Epithelial cell of prostate (primary cell): ENCODE measurements at places on chromosomes 5 and 9.

DNA sequence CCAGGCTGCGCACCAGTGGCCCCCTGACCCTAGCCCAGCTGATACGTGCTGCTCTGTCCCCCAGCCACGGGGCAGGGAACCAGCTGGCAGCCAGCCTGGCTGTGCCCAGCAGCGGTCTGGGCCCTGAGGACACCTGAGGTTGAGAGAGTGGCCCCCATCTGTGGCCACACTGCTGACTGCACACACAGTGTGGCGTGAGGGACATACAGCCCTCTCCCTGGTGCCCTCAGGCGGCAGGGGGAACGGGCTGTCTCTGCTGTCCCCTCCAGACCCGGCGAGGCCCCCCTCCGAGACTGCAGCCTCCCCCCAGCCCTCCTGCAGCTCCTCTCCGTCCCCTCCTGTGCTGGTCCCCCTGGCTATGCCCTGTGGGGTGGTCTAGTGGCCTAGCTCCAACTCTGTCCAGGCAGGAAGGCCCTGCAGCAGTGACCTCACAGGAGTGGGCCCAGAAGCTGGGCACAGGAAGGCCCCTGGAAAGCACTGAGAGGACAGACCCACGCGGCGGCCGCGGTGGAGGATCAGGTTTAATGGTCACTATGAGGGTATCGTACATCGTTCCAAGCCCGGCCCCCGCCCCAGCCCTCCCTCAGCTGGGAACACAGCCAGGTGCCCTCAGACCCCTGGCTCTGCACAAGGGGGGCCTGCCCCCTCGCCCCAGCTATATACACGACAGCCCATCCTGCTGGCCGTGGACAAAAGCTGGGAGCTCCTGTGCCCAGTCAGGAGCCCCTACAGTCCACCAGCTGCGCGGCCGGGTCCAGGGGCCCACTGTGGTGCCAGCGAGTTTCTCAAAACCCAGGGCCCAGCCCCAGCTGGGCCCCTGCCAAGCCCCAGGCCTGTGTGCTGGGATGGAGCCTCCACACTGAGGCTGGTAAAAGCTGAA lies 6.8 kb upstream of the ENTPD8 start:
- no peak for DNase-seq

- DNase-seq = no peak
These were observed 57.2 kb downstream of the RAB14 start for GRCh38 chr9:121144482-121144881.

DNA sequence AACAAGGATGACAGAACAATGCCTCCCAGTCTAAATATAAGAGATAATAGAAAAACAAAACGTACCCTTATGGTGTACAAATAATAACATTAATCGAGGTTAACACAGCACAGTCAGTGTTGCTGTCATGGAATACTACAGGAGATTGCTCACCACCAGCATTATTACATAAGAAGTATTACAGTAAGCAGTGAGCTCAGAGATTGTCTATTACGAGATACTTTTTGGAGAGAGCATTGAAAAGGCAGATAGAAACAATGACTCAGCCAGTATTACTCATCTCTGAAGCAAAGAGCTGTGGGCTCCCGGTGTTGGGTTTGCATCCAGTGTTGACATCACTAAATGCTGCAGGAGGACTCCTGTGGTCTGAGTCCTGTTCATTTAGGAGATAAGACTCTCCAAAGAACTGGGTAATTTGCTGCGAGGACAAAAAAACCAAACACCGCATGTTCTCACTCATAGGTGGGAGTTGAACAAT lies 191.9 kb upstream of the SEMA6A start:
- DNase-seq = peak; percentile 72

- DNase-seq = no peak
These were observed 57.3 kb downstream of the CMYA5 start for GRCh38 chr5:79746642-79747569.

GRCh38 chr9:93536167-93536566 lies 40.2 kb upstream of the PHF2 start:
- DNase-seq = no peak

DNA sequence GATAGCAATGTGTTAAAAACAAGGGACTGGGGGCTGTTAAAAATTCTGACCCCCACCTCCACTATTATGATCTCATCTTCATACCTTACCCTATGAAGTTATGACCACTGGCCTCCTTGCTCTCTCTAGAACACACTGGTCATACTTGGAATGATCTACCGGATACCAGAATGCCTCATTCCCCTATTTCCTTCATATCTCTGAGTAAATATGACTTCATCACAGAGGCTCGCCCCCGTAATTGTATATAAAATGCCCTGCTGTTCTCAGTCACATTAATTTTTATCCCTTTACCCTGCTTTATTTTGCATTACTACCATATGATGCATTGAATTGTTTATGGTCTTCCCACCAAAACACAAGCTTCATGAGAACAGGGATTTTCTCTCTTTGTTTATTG lies 29.2 kb downstream of the IZUMO3 start:
- DNase-seq = no peak

GRCh38 chr9:135810806-135811575 lies 96.4 kb downstream of the CAMSAP1 start:
- DNase-seq = no peak

DNA sequence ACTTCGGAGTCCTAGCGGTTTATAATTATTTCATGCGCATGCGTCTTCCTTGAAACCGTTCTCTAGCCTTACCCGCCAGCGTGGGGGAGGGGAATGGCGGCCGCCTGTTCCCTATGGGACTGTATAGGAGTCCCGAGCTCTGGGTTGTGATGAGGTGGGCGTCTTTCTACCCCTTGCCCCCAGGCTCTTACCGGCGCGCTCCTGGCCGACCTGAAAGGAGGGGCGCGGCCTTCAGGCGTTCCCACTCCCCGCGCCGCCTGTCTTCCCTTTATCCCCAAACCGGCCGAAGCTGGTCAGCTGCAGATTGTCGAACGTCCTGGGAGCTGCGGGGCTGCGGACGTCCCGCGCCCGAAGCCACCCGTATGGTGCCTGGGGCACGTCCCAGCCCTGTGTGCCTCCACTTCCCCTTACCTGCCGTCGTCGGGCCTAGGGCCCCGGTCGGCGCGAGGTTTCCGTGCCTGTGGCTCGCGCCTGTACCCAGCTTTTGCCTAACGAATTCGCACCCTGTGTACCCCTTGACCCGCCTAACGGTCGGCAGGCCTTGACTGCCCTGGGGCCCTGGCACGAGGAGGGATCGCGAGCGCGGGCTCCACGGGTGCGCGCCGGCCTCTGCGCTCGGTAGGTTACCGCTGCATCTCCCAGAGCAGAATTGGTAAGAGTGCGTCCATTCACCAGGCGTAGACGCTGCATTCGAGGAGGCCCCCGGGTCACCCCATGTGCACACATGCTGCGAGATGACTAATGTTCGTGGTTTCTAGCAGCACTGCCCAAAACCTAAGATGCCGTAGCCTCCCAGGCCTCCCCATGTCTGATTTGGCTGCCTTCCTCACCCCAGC lies 653 bp upstream of the HNRNPH1 start:
- DNase-seq = peak; percentile 27

GRCh38 chr9:136764301-136764891 lies at the start of gene LCN15:
LCN15 (minus strand) TSS chr9:136764518; CDS start chr9:136764488, 30 bp downstream.
- DNase-seq = no peak

DNA sequence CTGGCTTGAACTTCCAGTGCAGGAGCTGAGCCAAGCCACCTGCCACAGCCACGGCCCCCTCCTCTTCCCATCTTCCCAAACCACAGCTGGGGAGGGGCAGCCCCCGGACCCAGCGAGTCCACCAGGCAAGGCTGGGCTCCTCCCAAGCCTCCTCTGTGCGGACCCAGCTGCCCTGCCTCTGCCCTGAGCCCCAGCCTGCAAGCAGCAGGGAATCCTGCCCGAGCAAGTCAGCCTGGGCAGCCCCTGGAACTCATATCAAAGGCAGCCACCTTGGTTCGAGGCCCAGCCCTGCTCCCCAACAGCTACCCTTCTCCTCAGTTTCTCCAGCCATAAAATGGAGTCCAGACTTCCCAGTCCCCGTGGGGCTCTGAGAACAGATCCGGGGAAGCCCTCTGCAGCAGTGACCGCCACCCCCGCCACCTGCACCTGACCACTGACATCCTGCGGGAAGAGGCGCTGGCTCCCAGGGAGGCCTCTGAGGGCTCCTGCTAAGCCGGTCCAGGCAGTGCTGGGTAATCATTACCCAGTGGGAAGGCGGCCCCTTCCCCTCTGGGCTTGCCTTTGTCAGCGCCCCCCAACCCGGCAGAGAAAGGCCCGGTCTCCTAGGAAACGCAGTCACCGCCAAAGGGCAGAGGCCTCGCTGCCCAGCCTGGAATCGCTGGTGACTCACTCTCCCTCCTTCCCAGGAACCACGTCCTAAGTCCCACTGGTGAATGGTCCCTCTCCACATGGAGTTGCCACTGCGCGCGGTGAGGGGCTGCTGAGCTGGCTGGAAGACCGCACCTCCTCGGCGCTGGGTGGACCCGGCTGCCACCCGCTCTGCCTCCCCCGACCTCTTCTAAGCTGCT lies 1.5 kb downstream of the VAV2 start:
- DNase-seq = no peak

GRCh38 chr5:164020116-164020515 lies 514.7 kb downstream of the MAT2B start:
- no peak for DNase-seq

DNA sequence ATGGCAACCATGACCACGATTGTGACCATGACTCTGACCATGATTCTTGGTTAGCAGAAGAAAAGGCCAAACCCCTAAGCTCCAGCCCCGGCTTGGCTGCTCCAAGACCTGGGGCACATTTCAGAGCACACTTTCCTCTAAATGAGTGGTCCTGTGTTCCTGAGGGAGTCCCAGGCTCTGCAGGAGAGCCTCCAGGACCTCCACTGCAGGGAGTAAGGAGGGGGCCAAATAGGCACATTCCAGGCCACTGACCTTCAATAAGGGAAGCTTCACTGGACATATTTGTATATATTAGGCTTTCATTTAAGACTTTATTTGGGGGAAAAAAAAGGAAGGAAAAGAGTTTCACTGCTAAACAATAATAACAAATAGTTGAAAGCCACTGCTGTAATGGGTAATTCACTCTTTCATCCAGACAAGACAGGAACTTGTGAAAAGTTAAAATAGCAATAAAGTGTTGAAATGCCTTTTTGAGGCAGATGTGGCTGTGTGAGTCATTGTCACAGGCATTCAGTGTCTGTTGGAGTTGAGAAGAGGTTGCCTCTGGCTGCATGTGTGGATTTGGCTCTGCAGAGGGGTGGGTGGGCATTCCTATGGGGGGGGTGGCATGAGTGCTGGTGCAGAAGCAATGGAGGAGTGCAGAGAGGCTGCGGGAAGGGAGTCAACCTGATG lies 63.9 kb upstream of the TGFBR1 start:
- DNase-seq = no peak

DNA sequence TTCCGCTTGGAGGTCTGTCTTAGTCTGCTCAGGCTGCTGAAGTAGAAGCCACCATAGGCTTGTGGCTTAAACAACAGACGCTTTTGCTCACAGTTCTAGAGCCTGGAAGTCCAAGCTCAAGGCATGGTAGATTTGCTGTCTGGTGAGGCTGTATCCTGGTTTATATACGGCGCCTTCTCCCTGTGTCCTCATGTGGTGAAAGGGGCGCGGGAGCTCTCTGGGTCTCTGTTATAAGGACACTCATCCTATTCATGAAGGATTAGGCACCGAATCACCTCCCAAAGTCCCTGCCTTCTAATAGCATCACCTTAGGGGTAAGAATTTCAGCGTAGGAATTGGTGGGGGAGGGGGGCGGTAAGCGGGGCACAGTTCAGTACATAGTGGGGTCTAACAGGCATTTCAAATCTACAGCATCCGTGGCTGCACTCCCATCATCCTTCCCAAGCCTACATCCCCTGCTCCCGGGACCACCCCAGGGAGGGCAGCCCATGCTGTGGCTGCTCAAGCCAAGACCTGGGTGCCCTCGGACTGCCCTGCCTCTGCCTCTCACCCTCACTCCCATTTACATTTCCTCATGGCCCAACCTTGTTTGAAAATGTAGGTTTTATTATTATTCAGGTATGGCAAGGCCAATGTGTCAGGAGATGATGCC lies 15.1 kb upstream of the LPCAT1 start:
- DNase-seq = no peak

GRCh38 chr9:14219850-14220249 lies 94.1 kb downstream of the NFIB start:
- DNase-seq = no peak

- DNase-seq = no peak
These were observed 34.1 kb upstream of the UNC5A start for GRCh38 chr5:176776141-176776865.

- peak; percentile 45 for DNase-seq
These were observed 16.9 kb upstream of the ZNF366 start for GRCh38 chr5:72523960-72524582.

GRCh38 chr5:9766581-9766980 lies 136.4 kb upstream of the TAS2R1 start:
- peak; percentile 55 for DNase-seq

DNA sequence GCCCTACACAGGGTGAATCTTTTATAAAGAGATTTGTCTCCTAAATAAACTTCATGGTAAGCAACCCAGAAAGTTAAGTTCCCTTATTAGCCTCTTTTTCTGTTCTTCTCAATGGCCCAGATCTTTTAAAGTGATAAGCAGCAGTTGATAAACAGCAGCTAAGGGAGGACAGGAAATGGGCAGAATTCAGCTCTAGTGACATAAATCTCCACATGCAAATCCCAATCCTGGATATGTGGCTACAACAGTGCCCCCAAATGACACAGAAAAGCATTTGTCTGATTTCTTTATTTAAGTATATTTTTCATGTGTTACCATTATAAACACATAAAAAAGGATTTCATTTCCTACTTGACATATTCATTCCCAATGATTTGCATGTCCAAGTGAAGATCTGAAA lies 199.0 kb downstream of the DTWD2 start:
- no peak for DNase-seq

GRCh38 chr9:68577774-68578591 lies 37.3 kb upstream of the TMEM252 start:
- no peak for DNase-seq

DNA sequence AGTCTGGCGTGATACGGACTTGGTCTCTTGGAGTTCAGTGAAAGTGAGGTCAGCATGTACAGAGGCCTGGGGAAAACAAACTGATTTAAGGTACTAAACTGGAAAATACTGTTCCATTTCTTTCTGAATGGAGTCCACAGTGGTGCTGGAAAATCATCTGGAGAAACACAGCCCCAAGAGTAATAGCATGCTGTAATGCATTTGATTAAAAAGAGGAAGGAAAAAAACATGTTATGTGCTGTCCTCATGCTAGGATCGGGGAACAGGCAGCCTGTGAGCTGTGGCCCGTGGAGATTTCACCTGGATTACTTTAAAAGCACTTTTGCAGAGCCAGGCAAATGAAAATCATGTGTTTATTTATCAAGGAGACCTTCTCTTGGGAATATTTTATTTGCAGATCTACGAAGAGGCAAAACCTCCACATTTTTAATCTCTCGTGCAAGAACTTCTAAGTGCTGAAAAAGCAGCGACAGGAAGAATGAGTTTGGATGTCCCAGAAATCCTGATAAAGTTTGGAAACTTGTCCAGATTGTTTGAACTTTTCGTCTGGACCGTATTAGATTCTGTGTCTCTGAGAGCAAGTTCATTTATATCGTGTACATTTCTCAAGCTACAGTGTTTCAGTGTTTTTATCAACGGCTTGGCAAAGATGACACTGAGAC lies 228.8 kb downstream of the GAS1 start:
- DNase-seq = no peak

GRCh38 chr5:134460551-134460950 lies 48.9 kb upstream of the CDKN2AIPNL start:
- no peak for DNase-seq

DNA sequence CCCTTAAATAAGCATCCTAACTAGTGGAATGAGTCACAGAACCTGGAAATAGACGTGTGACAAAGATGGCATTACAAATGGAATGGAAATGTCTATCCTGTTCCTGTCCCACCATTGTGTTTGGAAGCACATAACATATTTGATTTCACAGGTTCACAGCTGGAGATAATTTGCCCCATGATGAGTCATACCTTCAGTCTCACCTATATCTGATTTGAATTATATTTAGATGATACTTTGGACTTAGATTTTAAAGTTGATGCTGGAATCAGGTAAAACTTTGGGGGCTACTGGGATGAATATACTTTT lies 92.5 kb downstream of the CEMIP2 start:
- DNase-seq = no peak
